Suprapubic skin (tissue), 4 donors: ENCODE measurements at places on chromosomes 6 and 20.

DNA sequence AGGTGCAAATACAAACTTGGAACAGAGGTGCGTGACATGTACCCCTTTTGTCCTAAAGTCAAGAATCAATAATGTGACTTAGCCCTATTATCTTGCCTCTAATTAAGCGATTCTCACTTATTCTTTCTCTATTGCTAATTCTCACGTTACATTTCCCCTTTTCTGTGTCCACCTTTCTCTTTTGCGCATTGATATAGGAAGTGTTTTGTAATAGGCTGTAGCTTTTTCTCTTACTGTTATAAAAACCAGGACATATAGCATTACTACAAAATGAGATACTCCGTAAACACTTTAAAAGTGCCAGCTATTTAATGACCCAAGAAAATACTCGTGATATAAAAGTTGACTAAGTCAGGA is 669 bp upstream of the TMEM30A start:
- peak overlapping the region; percentile 93 for H3K4me3 ChIP-seq
- no peaks in the 10 kb centered on the region for H3K27me3 ChIP-seq
- no peak for DNase-seq

GRCh38 chr20:62874964-62875344 is 13.3 kb upstream of the TCFL5 start:
- no peak for DNase-seq
- H3K4me3 ChIP-seq: no peak overlapping the region
- no peak overlapping the region for H3K27ac ChIP-seq
- peaks cover 3% of the 10 kb centered on the region for H3K36me3 ChIP-seq

GRCh38 chr6:118377711-118378414 is 170.2 kb upstream of the PLN start:
- no peaks in the 10 kb centered on the region for H3K4me1 ChIP-seq
- no peak for DNase-seq
- no peaks in the 10 kb centered on the region for H3K27me3 ChIP-seq

DNA sequence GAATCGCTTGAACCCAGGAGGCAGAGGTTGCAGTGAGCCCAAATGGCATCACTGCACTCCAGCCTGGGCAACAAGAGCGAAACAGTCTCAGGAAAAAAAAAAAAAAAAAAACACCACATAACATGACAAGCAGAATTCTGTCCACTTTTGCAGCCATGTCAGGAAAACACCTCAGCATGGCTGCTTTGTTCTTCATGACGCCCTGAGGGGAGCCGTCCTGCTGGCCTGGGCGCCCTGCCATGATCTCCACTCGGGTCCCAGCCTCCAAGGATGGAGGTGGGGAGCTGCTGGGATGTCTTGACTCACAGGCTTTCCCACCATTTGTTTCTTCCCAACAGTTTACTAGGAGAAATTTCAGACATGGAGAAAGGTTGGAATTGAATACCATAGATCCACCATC is 42.2 kb downstream of the SNX9 start:
- DNase-seq: no peak
- peaks cover 22% of the 10 kb centered on the region for H3K4me1 ChIP-seq

GRCh38 chr20:3551681-3552434 is 81.0 kb downstream of the ATRN start:
- no peak for DNase-seq
- no peaks in the 10 kb centered on the region for H3K4me1 ChIP-seq
- no peaks in the 10 kb centered on the region for H3K27me3 ChIP-seq
- H3K4me3 ChIP-seq: no peak overlapping the region
- H3K27ac ChIP-seq: no peak overlapping the region

GRCh38 chr6:119360262-119360915 is 10.8 kb upstream of the MAN1A1 start:
- H3K4me3 ChIP-seq: no peak overlapping the region
- H3K27ac ChIP-seq: no peak overlapping the region
- no peaks in the 10 kb centered on the region for H3K27me3 ChIP-seq
- no peaks in the 10 kb centered on the region for H3K36me3 ChIP-seq
- H3K4me1 ChIP-seq: no peaks in the 10 kb centered on the region

GRCh38 chr6:138405816-138406413 is 1.9 kb downstream of the HEBP2 start:
- H3K4me3 ChIP-seq: peak overlapping the region; percentile 91
- H3K27ac ChIP-seq: peak overlapping the region; percentile 95
- no peaks in the 10 kb centered on the region for H3K27me3 ChIP-seq
- DNase-seq: no peak
- peaks cover 33% of the 10 kb centered on the region for H3K4me1 ChIP-seq

DNA sequence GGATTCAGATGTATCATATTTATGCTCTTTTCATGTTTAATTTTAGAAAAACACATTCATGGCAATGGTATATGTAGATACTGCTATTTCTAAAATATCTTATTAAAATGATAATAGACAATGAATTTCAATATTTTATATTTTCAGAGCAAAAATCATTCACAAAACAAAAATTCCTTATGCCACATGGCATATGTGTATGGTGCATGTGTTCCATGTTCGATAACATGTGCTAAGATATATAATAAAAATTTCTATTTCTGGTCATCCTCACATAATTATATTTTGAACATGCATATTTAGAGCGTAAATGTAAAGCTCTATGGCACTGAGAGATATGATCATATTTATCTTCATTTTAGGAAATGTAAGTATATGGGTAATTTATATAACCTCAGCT is 606.2 kb upstream of the AGPAT4 start:
- DNase-seq: no peak
- H3K27me3 ChIP-seq: no peaks in the 10 kb centered on the region
- no peak overlapping the region for H3K27ac ChIP-seq
- H3K36me3 ChIP-seq: no peaks in the 10 kb centered on the region

DNA sequence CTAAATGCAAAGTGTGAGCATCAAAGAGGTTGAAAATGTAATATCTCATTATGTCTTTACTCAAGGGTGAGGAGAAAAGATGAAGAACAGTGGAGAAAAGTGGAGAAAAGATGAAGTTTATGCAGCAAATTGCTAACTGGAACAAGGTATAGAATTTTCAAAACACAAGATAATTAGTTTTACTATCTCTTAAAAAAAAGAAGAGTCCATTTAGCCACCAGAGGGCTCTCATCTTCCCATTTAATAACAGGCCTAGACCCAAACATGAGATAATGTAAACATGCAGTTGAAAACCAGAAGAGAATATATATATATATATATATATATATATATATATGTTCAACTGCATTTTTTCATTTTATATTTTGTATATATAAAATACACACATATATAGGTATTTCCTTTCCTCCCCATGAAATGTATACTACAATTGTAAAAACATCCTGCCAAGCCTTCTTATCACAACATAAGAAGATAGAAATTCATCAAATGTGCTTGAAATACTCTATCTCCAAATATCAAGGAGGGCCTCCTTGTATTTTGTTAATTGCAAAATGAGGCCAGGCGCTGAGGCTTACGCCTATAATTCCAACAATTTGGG is 78.4 kb downstream of the ADTRP start:
- H3K4me1 ChIP-seq: peaks cover 11% of the 10 kb centered on the region
- H3K27ac ChIP-seq: no peak overlapping the region
- no peaks in the 10 kb centered on the region for H3K27me3 ChIP-seq
- no peak for DNase-seq
- no peaks in the 10 kb centered on the region for H3K36me3 ChIP-seq

DNA sequence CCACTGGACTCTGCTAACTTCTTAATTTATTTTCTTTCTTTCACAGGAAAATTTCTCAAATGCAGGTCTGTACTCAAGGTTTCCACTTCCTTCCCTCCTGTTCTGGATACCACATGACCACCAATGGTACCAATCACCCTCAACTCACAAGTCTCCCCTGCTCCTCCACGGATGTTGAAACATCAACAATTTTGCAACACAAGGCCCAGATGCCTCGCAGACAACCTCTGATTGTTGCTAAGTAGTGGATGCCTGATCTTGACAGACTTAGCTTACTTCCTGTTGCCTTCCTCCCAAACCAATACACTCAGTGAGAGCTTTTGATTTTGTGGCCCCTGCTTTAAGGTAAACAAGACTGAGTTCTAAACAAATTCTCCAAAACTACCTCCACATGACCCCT is 146.6 kb downstream of the FRK start:
- no peak overlapping the region for H3K27ac ChIP-seq
- H3K27me3 ChIP-seq: no peaks in the 10 kb centered on the region
- no peak overlapping the region for H3K4me3 ChIP-seq
- no peaks in the 10 kb centered on the region for H3K36me3 ChIP-seq
- no peak for DNase-seq
- H3K4me1 ChIP-seq: no peaks in the 10 kb centered on the region

GRCh38 chr6:43313813-43314212 is 5.2 kb upstream of the CRIP3 start:
- H3K36me3 ChIP-seq: no peaks in the 10 kb centered on the region
- DNase-seq: no peak
- no peak overlapping the region for H3K4me3 ChIP-seq
- no peak overlapping the region for H3K27ac ChIP-seq
- peaks cover 3% of the 10 kb centered on the region for H3K4me1 ChIP-seq

DNA sequence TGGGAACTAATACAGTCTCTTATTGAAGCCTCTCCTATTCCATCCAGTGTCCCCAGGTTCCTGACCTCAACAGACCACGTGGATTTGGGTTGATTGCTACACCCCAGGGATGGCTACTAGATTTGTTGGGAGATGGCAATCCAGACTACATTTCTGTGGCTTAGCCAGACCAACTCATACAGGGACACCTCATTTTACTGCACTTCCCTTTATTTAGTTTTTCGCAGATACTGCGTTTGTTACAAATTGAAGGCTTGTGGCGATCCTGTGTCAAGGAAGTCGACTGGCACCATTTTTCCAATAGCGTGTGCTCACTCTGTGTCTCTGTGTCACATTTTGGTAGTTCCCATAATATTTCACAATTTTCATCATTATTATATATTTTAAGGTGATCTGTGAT is 10.3 kb upstream of the MTRF1L start:
- no peaks in the 10 kb centered on the region for H3K4me1 ChIP-seq
- H3K36me3 ChIP-seq: no peaks in the 10 kb centered on the region
- H3K27me3 ChIP-seq: no peaks in the 10 kb centered on the region
- no peak overlapping the region for H3K27ac ChIP-seq

DNA sequence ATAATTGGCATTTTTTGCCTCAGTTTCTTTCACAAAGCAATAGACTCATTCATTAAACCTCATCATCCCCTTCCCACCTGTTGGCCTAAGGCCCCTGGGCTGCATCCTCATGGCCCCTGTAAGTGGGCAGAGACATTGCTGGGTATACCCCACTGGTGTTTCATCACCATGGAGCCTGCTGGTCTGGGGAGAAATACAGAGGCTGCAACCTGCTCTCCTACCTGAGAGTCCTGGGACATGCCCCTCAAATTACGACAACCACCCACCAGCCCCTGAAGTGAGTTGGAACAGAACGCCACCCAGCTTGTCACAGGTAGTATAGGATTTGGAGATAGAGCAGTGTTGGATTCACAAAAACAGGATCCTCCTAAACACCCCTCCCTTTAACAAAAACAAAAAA is 190.8 kb downstream of the ANKRD60 start:
- H3K4me1 ChIP-seq: no peaks in the 10 kb centered on the region
- no peak overlapping the region for H3K27ac ChIP-seq
- H3K27me3 ChIP-seq: peaks cover 6% of the 10 kb centered on the region
- no peak overlapping the region for H3K4me3 ChIP-seq
- DNase-seq: no peak

- no peaks in the 10 kb centered on the region for H3K4me1 ChIP-seq
- no peak overlapping the region for H3K4me3 ChIP-seq
- H3K27ac ChIP-seq: no peak overlapping the region
These were observed 216.7 kb downstream of the FRK start for GRCh38 chr6:115843945-115844344.

- peaks cover 75% of the 10 kb centered on the region for H3K36me3 ChIP-seq
- no peak for DNase-seq
- no peak overlapping the region for H3K4me3 ChIP-seq
- H3K4me1 ChIP-seq: no peaks in the 10 kb centered on the region
These were observed 132.4 kb downstream of the INSM1 start for GRCh38 chr20:20500312-20500711.

- H3K36me3 ChIP-seq: no peaks in the 10 kb centered on the region
- H3K27me3 ChIP-seq: no peaks in the 10 kb centered on the region
These were observed 24.0 kb upstream of the LRRC1 start for GRCh38 chr6:53770780-53771249.

GRCh38 chr20:50070361-50070760 is 42.6 kb downstream of the UBE2V1 start:
- H3K27ac ChIP-seq: no peak overlapping the region
- no peak overlapping the region for H3K4me3 ChIP-seq
- no peaks in the 10 kb centered on the region for H3K27me3 ChIP-seq
- DNase-seq: no peak
- peaks cover 9% of the 10 kb centered on the region for H3K4me1 ChIP-seq
- H3K36me3 ChIP-seq: no peaks in the 10 kb centered on the region

GRCh38 chr6:150734235-150734634 is 131.3 kb upstream of the MTHFD1L start:
- H3K4me1 ChIP-seq: no peaks in the 10 kb centered on the region
- DNase-seq: no peak
- H3K4me3 ChIP-seq: no peak overlapping the region
- H3K36me3 ChIP-seq: peaks cover 9% of the 10 kb centered on the region

GRCh38 chr6:89372506-89372901 is 20.0 kb upstream of the UBE2J1 start:
- peak overlapping the region; percentile 8 for H3K27ac ChIP-seq
- H3K4me3 ChIP-seq: no peak overlapping the region
- H3K36me3 ChIP-seq: no peaks in the 10 kb centered on the region
- no peaks in the 10 kb centered on the region for H3K27me3 ChIP-seq
- H3K4me1 ChIP-seq: peaks cover 11% of the 10 kb centered on the region

DNA sequence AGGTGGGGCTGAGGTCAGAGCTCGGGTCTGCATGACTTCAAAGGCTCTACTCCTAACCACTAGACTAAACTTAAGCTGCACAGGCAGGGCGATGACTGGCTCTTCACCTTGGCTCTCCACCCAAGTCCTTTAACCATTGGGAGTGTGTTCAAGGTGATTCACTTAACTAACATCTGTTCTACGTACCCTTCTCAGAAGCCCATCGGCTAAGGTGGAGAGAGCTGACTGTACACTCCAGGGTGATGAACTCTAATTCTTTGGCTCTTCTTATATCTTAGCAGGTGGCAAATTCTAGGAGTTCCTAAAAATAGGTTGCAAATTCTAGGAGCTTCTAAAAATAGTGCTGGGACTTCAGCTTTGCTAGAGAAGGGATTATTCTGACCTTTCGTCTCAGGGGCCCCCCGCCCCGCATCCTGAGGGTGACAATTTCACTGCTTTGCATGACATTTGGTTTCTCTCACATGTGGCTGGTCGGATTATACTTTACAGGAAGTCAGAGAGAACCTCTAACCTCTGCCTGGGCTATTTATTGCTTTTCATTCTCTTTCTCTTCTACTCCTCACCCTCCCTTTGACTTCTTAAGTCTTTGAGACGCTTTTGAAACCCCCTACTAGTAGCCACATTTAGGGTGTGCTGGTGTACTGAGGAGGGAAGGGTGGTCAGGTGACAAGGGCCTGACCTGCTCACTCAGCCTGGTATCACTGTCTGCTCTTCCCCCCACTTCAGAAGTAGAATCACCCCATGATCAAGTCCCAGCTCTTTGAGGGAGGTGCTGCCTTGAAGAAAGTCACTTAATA is 55.5 kb downstream of the PRDM1 start:
- DNase-seq: no peak
- H3K27ac ChIP-seq: no peak overlapping the region
- H3K27me3 ChIP-seq: no peaks in the 10 kb centered on the region
- H3K36me3 ChIP-seq: no peaks in the 10 kb centered on the region
- H3K4me3 ChIP-seq: no peak overlapping the region

- H3K27ac ChIP-seq: peak overlapping the region; percentile 36
- no peak for DNase-seq
- H3K4me1 ChIP-seq: peaks cover 59% of the 10 kb centered on the region
These were observed 154.7 kb downstream of the JARID2 start for GRCh38 chr6:15400572-15401004.
